NCI-H1417 treated with DMSO at 0.1 percent for 48 hours (cell line): ENCODE measurements at places on chromosomes 12 and 14.

DNA sequence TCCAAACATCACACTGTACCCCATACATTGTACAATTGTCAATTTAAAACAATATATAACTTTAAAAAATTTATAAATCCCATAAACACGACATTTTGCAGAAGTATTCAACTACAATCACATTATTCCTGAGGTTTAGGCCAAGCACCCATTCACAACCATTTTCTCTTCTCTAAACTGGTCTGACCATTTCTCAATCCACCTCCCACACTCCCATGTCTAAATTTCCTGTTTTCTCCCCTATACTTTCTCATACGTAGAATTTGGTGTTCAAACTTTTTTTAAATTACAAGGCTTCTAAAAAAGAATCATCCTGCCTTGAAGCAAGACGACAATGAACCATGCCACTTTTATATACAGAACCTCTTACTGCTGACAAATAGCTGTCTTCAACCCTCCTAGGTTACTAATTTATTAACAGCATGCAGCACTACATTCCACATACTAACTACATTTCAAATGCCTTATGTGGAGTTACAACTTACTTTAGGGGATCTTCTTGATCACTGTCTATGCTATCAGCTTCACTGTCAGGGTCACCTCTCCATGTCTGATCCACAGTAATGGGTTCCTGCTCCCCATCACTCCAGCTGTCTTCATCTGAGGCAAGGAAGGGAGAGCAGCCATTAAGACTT is 3.4 kb downstream of the KANSL2 start:
- no peak for DNase-seq

DNA sequence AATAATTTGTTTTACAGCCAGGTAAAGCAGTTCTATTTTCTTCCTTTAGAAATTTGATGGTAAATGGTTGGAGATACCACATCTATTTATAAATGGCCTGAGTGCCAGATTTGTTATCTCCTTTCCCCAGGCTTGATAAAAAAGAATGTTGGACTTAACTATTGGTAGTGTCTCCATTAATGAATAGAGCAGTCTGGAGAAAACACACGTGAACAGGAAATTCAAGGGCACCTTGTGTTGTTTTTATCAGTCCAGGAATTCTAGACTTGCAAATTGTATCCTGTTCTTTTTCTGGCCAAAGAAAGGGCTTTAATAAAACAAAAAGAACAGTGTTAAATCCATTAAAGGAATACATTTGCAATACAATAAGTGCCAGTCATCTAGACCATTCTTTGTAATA is 40.8 kb upstream of the BMAL2 start:
- DNase-seq: no peak

GRCh38 chr12:110560048-110560447 is 23.1 kb downstream of the PPTC7 start:
- DNase-seq: no peak

DNA sequence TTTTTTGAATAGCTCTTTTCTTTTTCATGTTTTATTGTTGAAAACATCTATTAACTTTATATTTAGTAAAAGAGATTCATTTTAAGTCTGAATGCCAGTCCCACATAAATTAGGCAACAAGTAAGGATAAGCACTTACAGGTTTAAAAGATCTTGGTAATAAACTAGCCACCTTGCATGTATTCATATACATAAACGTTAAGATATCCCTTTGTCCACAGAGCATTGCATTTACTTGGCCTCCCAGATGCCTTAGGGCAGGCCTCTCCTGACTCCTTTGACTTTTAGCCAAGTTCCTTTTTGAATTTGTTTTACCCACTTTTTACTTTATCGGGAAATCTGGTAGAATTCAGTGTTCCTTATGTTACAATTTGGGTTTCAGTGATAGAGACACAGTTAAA is 331.7 kb downstream of the ETNK1 start:
- DNase-seq: no peak

GRCh38 chr14:59630288-59630963 is 53.8 kb upstream of the CCDC175 start:
- no peak for DNase-seq

GRCh38 chr14:78709795-78710557 is 539.8 kb downstream of the NRXN3 start:
- no peak for DNase-seq
